ENCODE measurements at places on chromosomes 1 and 21.

GRCh38 chr1:76892675-76893074 is 25.4 kb downstream of the ST6GALNAC5 start:
- DNase-seq = no peak

- DNase-seq = no peak
Measured at GRCh38 chr1:36128126-36128904, 3.3 kb upstream of the COL8A2 start.

DNA sequence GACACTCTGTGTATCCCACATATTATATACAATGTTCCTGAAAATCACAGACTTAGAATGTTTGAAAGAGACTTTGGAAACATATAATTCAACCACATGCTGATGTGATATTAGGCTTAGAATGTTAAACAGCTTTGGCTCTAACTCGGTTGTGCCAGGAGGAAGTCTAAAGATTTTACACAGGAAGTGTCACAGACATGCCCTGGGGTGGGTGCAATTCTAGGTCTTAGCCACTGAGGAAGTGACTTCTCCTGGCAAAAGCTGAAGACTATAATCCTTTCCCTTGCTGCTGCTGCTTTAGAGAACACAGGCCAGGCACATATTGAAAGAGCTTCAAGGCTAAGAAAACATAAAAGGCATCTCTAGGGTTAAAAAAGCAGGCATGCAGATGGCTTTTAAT is 51.0 kb downstream of the RPL5 start:
- peak; percentile 59 for DNase-seq

DNA sequence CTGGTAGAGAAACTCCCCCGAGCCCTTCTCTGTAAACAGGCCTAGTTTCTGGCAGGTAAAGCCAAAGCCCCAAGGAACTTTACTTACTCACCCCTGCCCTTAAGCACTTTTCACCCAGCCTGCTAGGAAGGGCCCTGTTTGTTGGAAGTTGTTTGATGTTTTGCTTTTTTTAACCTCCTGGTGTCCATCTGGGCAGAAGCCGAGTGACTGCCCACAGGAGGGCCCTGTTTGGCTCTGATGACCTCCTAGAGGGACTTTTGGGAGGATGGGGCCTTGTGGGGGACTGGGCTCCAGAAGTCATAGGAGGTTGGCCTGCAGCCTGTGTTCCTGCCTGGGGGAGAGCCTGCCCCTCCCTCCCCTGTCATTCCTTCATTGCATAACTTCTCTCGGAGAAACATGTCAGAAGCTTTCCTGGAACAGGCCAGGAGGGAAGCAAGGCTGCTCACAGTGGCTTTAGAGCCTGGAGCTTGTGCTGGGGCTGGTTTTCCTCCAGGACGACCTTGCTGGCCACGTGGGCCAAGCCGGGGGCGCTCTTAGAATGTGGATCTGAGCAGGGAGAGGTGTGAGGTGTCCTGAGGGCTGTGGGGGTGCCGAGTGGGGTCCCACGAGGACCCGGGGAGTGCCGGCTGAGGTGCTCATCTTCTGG is 33.9 kb downstream of the COQ8A start:
- DNase-seq = no peak

DNA sequence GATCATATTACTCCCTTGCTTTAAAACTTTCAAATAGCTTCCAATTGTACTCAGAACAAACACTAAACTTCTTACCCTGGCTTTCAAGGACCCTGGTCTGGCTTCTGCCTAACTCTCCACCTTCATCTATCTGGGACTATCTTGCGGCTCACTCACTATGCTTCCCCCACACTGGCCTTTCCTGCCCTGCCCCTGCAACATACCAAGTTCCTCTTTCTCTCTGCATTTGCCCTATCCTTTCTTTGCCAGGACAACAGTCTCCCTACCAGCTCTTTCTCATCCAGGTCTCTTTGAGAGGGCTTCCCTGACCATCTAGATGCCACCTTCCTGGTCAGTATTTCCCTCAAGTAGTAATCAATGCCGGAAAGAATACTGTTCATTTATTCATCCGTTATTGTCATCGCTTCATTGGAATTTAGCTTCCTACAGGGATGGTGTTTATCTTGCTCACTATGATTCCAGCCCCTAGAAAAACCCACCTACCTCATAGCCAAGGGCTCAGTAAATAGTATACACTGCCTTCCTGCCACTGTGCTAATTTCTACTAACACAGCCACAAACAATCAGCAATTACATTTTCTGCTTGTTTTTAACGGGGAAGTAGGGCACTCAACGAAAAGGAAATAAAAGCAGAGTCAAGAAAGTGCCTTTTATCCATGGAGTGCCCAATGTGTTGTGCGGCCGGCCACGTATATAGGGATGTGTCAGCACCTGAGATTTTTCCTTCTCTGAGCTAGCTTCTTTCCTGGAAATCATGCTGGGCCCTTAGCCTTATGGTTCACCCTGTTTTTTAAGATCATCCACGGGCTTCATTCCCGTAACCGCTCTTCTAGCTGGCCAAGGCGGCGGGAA is 521 bp upstream of the CDC7 start:
- DNase-seq = no peak

DNA sequence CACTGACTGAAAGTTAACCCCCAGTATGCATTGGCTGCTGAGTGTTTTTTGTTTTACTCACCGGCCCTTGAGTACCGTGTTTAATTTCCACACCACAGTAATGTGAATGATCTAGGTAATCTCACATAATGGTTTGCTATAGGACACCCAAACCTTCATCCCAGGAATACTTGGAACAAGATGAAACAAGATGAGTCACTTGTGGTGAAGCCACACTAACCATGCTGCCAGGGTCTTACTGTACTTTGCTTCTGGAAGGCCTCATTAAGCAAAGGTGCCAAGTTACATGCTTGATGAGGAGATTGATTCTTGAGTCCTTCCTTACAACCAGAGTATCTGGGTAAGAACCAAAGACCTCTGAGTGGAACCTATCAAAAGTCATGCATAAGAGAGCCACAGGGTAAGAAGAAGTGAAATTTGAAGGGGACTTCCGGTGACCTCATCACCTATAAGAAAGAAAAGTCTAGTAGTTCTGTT is 163.3 kb downstream of the NRIP1 start:
- DNase-seq = no peak

DNA sequence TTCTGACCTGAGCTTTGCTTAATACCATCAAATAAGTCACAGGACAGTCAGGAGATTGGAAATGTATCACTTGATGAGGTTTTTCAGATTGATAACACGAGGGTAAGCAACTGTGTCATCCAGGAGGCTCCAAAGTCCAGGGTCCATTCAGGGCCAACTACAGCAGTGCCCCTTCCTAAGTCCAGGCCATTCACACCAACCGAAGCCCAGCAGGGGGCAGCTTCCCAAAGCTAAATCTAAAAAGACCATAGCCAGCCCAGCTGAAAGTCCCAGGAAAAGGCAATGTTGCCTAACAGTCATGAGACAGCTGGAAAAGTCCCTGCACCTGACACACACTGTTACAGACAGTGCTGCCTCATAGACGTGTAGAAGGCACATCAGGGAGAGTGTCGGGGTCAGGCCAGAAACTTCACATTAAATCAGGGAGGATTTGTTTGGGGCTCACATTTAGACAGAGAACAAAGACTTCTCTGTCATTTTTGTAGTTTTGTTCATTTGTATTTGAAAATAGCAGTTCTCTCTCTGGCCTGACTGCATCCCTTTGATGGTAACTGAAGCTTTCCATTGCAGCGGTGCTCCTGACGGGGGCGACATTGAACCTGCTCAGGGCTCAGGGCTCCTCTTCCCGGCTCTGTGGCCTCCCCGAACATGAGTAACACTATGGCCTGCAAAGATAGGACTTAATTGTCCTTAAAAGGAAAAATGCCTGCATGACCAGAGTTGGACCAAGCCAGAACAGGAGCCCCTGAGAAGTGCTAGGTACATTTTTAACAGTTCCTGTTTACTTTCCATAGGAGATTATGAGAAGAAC is 200.4 kb downstream of the NRIP1 start:
- no peak for DNase-seq

DNA sequence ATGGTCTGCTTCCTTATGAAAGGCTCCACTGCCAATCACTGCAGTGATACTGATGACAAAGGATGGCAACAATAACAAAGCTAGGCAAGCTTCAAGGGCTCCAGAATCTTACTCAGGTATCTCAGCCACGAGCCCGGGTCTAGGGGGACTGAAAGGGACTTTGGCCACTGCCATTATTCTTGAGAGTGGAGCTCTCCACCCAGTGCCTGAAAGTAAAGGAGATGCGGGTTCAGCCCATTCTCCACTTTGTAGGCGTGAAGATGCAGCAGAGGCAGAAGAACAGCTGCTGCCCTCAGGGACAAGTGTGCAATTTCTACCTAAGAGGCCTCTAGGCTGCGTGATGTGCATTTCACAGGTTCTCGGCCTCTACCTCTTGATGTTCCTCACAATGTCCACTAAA is 31.4 kb upstream of the SLAMF9 start:
- no peak for DNase-seq

DNA sequence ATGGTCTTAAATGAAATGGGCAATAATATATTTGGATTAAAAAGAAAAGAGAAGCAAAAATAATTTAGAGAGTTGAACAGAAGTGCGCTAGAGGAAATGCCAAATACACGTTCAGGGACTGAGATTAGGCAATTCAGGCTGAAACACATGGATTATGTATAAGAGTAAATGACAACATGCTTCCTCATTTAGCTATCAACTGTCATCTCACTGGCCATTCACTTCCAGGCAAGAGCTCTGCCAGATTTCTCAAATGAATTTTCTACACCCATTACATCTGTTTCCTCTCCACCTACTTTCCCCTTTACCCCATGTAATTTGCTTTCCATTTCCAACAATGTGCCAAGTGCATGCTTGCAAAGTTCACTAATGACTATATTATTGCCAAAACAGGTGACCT is 582.4 kb downstream of the LTN1 start:
- no peak for DNase-seq

DNA sequence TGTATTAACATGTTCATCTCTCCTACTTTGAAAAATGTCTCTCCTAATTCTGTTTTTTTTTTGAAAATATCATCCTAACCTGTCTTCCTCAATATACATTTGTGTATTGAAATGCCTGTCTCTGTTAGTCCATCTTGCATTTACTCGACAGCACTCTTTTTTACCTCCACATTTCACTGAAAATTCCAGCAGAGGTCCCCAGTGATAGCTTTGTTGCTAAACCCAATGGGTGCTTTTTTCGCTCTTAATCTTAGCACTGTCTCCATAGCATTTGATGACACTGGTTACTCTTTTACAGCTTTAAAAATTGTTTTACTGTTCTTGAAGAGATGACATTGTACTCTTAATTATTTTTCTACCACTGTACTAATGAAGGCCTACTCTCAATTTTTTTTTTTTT is 10.8 kb downstream of the OSBPL9 start:
- DNase-seq = no peak

DNA sequence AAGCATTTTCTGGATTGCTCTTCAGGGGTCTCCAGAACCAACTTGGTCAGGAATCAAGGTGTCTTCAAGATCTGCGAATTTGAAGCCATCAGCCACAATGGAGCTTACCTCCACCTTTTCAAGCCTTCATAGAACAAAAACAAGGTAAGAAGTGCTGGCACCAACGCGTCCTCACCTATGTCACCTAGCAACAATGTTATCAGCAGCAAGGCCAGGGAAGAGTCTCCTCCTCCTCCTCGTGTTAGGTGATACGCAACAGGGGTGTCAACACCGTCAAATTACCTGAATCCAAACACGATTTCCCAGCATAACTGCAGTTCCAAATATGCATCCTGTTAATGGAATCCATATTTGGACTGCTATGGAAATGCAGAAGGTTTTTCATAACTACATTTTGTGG is 4.1 kb upstream of the TIAM1 start:
- DNase-seq = no peak
